Omental fat pad (tissue), 4 donors: ENCODE measurements at places on chromosomes 2 and 18.

- DNase-seq, result no peak
These were observed 169.2 kb upstream of the NOSTRIN start for GRCh38 chr2:168633200-168633599.

- no peak for DNase-seq
These were observed 6.7 kb upstream of the NRBP1 start for GRCh38 chr2:27421660-27422250.

GRCh38 chr2:60213865-60214625, 339.4 kb downstream of the BCL11A start:
- no peak for DNase-seq

DNA sequence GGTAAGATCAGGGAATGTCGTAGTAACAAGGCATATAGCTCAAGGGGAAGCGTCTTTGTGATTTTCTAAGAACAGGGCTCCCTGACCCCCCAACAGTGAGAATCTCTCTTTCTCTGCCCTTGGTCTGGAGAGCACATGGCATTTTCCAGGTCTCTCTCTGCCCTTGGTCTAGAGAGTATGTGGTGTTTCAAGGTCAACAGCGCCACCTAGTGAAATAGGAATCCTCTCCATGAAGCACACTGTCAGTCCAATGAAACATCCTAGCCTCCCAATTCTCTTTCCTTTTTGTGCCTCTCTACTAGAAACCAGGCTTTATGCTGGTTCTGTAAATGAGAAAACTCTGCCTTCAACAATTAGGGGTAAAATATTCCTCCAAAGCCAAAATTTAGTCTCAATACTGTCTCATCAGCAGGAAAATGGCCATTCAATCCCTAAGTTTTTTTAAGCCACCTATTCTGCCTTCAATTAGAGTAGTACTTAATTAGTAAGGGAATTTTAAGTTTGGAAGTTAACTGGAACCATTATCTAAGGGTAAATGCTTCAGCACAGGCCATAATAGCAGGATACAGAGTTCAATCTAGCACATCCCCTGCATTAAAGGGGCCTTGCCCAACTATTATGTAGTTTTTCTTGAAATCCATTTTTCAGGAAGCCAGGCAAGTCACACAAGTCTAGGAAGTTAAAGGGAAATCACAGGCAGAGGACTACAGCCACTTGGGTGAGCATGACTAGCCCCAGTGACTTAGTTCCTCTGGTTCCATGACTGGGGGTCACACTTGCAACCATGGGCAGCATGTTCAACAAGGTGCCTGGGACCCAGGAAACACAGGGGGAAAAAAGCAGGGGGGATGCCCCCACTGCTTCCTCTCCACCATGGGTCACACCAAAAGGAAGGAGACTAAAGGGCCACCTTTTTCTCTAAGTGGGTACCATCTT, 12.4 kb downstream of the DYM start:
- DNase-seq, result no peak

DNA sequence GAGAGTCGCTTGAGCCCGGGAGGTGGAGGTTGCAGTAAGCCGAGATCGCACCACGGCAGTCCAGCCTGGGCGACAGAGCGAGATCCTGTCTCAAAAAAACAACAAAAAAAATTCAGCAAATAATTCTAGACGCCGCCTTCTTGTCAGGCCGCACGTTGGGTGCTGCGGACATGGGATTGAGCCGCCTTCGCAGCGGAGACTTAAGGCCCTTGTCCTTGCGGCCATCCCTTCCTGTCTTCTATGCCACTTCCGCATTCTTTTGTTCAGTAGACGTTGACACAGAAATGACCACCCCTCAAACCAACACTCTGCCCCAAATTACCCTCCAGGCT, 15.8 kb downstream of the PTPN18 start:
- no peak for DNase-seq

- DNase-seq, result no peak
These were observed 492.5 kb downstream of the SOX11 start for GRCh38 chr2:6184532-6185292.

DNA sequence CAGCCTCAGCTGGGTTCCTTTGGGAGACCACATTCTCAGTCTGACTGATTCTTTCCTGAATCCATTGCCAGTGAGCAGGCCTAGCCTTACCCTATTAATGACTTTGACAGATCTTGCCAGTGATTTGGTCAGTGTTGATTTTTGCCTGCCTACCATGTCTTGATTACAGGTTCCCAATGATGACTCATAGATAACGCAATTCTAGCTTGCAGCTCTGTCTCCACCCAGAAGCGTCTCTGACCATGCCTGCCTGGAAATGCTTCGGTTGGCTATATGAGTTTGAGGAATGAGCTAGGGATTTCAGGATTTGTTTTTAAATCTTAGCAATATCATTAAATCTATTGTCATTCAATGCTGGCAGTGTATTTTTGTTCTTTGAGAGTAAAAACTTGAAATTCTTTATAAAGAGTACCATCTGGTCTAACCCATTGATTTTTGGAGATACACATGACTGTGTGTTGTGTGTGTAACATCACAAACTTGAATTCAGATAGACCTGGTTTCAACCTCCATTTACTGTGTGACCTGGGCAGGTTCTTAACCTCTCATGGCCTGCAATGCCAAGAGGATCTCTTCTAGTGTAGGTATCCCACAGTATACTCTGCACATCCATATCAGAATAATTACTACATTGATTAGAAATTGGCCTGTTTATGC, 57.0 kb downstream of the CCDC150 start:
- no peak for DNase-seq
